ENCODE measurements at places on chromosomes 1 and 21.

- DNase-seq, result no peak
These were observed 1331.2 kb upstream of the B3GALT2 start for GRCh38 chr1:194517567-194517966.

- DNase-seq, result no peak
These were observed 112.8 kb downstream of the PLPP3 start for GRCh38 chr1:56466538-56466937.

GRCh38 chr1:239260842-239261241 is 125.5 kb upstream of the CHRM3 start:
- no peak for DNase-seq

GRCh38 chr1:167064621-167065020 is 25.6 kb downstream of the GPA33 start:
- no peak for DNase-seq

DNA sequence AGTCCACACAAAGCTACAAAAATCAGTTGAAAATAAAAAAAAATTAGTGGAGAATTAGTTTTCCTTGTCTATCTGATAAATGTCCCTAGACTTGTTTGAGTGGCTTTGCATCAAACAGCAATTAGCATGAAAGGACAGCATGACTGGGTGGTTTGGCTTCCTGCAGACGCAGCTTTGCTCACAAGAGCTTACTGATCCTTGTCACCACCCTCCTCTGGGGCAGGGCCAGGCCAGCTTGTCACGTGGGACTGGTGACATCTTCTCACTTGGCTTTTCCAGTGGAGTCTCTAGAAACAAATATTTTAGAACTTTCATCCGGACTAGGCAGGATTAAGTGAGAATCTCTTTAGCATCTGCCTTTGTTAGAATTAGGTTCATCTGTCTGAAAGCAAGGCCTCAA is 76.0 kb upstream of the OLIG2 start:
- no peak for DNase-seq

DNA sequence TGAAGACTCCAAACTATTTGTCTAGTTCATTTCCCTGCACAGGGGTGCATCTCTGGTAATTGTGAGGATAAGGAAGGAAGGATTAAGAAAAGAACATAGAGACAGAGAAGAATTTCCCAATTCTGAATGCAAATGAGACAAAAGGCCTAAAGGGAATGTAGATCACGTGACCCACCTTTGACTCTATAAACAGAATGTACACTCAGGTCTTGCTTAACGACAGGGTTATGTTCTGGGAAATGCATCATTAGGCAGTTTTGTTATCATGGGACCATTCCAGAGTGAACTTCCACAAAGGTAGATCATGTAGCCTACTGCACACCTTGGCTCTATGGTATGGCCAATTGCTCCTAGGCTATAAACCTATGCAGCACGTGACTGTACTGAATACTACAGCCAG is 252.3 kb upstream of the ZP4 start:
- no peak for DNase-seq

GRCh38 chr1:217673387-217673786 is 42.2 kb downstream of the SPATA17 start:
- DNase-seq, result no peak

- DNase-seq, result no peak
These were observed 3.9 kb upstream of the MMP23B start for GRCh38 chr1:1627829-1628753.

- DNase-seq, result peak; percentile 66
These were observed 52.2 kb upstream of the TARBP1 start for GRCh38 chr1:234531151-234531635.

GRCh38 chr1:1098681-1099421 is 17.0 kb downstream of the C1orf159 start:
- DNase-seq, result no peak

- no peak for DNase-seq
These were observed 17.0 kb downstream of the CFAP126 start for GRCh38 chr1:161350671-161351070.

- DNase-seq, result no peak
These were observed 130.4 kb downstream of the AK5 start for GRCh38 chr1:77412069-77412819.

- DNase-seq, result no peak
These were observed 114.7 kb downstream of the PCNX2 start for GRCh38 chr1:233180641-233181364.

- DNase-seq, result no peak
These were observed 9.7 kb downstream of the PGBD5 start for GRCh38 chr1:230416430-230416829.

DNA sequence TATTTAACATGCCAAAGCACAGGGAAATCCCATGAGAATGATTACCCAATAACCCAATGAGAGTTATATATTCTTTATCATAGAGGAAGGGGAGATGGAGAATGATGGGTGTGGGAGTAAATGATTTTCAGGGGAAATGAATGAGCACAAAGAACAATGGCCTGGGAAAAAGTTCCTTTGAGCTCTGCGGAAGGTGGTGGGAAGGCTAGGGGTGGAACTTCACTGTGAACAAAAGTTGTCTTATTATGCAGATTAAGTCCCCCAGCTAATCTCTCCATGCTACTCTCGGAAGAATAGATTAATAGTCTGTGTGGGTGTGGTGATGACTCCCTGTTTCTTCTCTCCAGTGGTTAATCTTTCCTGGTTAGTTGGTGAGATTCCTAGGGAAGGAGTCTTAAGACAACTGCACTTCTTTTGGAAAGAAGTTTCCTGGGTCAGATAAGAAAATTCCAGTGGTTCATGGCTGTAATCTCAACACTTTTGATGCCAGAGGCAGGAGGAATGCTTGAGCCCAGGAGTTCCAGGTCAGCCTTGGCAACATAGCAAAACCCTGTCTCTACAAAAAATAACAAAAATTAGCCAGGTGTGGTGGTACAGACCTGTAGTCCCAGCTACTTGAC is 71.6 kb downstream of the DNTTIP2 start:
- no peak for DNase-seq

- no peak for DNase-seq
These were observed 402.4 kb downstream of the OMA1 start for GRCh38 chr1:58143972-58144697.

DNA sequence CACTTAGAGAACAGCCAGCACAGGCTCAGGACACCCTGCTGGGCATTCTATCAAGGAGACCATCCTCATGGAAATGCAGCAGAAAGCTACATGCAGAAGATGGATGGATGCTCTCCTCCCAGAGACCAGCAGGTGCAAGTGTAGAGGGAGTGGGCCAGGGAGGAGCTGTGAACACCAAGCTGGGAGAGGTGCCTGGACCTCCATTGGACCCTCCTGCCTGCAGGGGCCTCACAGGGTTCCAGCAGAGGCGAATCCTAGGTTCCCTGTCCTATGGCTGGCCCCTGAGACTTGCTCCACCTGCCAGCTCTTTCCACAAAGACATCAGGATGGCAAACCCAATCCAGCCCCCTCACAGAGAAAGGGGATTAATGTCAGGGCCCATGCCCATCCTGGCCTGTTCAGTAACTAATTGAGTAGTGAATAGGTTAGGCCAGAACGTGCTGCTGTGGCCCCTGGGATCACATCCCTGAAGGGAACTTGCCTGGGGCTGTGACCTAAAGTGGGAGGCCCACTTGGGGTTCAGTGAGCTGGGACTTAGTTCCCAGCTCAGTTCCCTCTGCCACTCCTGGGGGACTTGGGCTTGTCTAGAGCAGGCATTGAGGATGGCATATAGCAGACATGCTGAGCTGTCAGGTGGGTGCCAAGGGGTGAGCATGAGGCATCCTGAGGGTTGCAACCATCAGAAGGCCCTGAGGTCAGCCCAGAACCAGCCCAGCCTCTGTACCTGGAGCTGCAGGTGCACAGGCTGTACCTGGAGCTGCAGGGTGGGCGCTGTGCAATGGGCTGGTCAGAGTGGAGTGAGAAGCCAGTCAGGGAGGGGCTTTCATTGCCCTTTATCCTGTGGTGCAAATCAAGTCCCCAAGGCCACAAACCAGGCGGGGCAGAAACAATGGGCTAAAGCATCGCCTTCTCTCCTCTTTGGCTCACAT is 22.9 kb upstream of the ZNF678 start:
- no peak for DNase-seq

DNA sequence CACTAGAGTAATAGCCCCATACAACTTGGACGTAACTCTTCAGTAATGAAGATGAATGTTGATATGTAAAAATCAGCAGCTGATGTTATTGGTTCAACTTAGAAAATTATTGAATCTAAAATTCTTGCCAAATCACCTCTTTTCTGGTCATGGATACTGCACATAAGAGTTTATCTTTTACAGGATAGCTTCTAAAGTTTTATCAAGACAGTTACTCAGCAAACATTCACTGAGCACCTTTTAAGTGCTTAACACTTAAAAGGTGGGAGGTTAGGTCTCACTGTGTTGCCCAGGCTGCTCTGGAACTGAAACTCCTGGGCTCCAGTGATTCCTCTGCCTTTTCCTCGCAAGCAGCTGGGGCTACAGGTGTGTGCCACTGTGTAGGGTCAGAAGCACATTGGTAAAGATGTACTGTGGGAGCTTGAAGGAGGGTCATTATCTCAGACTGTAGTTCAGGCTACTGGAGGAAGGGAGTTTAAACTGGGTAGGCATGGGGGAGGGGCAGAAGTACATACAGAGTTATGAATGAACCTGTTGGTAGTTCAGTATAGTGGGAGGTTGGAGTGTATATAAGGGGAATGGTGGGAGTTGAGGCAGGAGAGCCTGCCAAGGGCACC is 2.0 kb downstream of the MPZL1 start:
- no peak for DNase-seq

DNA sequence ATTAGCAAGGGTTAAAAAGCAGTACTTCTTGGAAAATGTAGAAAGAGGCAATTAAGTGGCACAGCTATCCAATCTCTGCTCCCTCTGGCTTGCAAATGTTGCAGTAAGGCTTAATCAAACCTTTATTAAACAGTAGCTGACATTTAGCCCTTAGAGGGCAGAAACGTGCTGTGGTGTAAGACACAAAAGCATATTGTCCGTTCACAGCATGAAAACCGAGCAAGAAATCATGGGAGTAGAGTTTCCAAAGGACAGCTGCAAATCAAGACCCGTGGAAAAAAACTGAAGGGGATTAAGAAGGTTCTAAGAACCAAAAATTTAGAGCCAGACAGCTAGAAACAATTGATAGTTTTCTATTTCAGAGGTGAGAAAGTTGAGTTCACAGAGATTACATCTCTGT is 13.1 kb downstream of the ZP4 start:
- DNase-seq, result no peak

DNA sequence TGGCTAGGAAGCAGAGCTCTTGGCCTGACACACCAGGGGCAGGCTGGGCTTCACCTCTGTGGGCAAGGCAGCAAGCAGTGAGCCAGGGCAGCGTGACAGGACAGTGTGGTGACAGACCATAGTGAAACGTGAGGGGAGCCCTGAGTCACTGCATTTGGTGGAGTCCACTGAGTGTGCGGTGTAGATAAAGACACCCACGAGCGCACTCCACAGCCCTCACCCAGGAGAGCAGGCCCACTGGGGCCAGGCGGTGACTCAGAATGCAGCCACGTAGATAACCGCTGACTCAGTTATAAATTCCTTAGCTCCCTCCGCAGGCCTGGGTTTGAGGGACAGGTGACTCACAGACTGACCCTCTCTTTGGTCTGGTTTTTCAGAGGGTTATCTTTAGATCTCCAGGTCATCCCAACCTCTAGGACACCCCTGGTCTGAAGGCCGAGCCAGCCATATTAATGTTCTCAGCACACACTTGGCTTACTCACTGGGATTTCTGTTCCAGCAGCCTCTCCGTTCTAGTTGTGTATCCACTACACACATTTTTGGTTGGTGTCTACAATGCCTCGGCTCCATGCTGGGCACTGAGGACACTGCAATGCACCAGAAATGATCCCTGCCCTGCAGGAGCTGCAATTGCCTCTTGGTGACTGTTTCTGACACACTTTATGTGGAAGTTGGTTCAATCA is 90.2 kb upstream of the TSPAN2 start:
- DNase-seq, result no peak

DNA sequence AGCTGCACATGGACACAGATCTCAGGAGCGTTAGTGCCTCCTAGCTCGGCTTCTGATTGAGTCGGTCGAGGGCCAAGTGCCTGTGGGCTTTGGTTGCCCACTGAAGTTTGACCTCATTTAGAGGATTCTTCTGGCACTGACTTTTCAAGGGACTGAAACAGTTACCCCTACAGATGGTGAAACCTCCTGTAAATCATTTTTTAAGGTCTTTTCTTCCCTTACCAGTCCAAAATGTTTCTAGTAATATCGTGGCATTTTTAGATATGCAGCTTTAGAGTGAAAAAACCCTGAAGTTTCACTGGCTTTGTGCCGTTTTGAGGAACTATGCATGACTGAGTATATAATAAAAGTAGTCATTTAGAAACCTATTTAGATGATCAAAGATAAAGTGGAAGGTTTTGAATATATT is 34.7 kb upstream of the L1TD1 start:
- DNase-seq, result no peak

- DNase-seq, result no peak
These were observed 24.4 kb upstream of the LEPR start for GRCh38 chr1:65395887-65396612.

- DNase-seq, result no peak
These were observed 115.1 kb upstream of the JUN start for GRCh38 chr1:58898739-58899586.

DNA sequence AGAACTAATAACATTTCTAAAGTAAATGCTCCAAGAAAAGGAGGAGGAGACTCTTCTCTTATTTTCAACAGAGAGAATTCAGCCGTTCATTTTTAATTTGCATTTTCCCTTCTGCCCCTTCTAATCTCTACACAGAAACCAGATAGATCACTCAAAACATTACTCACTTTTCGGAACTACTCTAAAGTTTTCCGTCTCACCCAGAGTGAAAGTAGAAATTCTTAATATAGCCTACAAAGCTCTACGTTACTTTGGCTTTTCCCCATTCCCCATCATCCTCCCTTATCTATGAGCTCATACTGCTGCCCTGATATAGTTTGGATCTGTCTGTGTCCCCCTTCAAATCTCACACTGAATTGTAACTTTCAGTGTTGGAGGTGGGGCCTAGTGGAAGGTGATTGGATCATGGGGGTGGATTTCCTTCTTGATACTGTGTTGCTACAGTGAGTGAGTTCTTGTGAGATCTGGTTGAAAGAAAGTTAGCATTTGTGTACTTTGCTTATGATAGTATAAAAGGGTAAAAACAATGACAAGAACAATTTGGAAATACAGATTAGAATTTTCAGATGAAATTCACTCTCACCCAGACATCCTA is 188.2 kb downstream of the AMY1C start:
- DNase-seq, result no peak
